KBM-7 (cell line): ENCODE measurements at places on chromosomes 3 and 15.
A peak's percentile ranks its signal among the peaks of the same experiment; 100 is the strongest.

GRCh38 chr3:147736226-147736625, 327.1 kb downstream of the ZIC1 start:
- DNase-seq, result no peak

GRCh38 chr3:147313513-147313912, 92.8 kb downstream of the ZIC4 start:
- DNase-seq, result no peak

GRCh38 chr3:57856675-57857074, 100.6 kb downstream of the SLMAP start:
- peak; percentile 16 for DNase-seq

GRCh38 chr15:32879980-32880379, 162.2 kb downstream of the GREM1 start:
- no peak for DNase-seq

DNA sequence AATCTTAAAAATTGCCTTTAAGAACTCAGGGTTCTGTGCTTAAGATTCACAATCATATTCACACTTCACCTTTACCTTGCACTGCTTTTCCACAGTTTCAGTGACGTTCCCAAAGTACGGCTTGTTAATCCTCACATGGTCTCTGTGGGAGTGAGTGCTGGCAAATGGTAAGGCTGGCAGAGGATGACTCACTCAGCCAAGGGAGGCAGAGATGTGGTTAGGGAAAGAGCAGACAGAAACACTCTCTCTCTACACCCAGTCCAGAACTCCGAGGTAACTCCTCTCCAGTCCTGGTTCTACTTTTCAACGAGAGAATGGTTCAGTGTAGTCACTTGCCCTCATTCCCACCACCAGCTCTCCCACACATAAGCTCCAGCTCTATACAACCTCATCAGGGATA, 33.1 kb downstream of the RASGRP1 start:
- no peak for DNase-seq

GRCh38 chr3:153399636-153400035, 237.6 kb downstream of the RAP2B start:
- no peak for DNase-seq

DNA sequence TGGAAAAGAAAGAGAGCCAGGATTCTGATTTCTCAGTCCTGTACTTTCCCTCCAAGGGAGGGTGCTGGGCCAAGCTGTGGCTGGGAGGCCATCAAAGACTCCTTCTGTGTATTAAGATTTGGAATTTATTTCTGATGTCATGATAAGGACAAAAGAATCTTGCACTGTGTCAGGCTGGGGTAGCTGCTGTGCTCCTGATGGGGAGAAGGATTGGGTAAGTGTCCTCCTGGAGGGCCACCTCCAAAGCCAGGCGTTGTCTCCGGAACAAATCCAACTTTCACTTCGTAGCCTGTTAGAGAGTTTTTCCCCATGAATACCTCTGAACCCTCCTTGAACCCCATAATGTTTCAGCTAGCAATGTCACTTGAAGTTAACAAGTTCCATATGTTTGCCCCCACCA, 29.9 kb downstream of the CLDN11 start:
- DNase-seq, result no peak

- peak; percentile 78 for DNase-seq
Measured at GRCh38 chr3:33658991-33659848, 58.8 kb downstream of the CLASP2 start.

- no peak for DNase-seq
Measured at GRCh38 chr3:45125550-45126026, 20.6 kb downstream of the CDCP1 start.

GRCh38 chr15:79410237-79410636, 21.9 kb upstream of the MINAR1 start:
- no peak for DNase-seq

DNA sequence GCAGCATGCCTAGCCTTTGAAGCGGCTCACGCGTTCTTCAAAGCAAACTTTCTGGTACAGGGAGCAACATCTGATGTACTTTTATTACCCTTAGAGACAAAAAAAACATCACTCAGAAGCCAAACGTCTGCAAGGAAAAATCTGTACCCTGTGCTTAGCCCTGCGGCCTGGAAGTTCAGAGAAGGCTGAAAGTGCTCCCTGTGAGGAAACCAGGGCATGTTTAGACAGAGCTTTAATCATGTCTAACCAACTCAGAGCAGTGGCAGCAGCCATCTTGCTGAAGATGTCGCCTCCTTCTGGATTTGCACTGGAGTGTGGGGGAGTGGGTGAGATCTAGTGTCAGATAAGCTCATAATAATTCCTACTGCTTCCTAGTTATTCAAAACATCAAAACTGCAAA, 170.4 kb downstream of the P3H2 start:
- DNase-seq, result no peak

DNA sequence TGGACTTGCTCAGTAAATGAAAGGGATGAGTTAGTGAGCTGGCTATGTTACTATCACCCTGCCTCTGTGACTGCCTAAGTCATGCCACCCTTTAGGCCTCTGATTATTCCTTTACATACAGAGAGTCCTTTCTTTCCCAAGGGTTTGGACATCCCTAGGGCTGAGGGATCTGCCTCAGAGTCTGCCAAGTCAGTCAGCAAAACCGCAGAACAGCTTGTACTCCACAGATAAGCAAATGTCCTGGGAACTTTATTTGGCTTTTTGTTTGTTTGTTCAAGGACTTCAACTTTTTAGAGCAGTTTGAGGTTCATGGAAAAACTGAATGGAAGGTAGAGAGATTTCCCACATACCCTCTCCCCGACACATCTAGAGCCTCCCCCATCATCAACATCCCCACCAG, 82.6 kb upstream of the TRIM42 start:
- no peak for DNase-seq

- no peak for DNase-seq
Measured at GRCh38 chr3:119809249-119810017, 27.5 kb downstream of the NR1I2 start.

- no peak for DNase-seq
Measured at GRCh38 chr3:7697548-7697947, 804.1 kb upstream of the LMCD1 start.

- DNase-seq, result peak; percentile 82
Measured at GRCh38 chr15:76196269-76197231, 114.7 kb downstream of the ETFA start.

- DNase-seq, result no peak
Measured at GRCh38 chr15:68633231-68634121, 54.7 kb downstream of the CORO2B start.

DNA sequence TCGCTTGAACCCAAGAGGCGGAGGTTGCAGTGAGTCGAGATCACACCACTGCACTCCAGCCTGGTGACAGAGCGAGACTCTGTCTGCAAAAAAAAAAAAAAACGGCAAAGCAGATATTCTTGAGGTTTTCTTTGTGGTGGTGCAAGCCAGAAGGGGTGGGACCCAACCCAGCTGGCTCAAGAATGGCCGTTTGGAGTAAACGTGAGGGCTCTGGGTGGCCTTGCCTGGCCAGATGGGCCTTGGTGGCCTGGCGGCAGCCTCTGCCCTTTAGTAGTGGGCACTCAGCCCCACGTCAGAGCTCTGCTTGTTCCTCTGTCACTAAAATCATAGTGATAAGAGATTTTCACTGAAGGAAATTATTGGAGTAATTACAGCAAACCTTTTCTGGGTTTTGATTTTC, 50.5 kb downstream of the ATP1B3 start:
- DNase-seq, result no peak

DNA sequence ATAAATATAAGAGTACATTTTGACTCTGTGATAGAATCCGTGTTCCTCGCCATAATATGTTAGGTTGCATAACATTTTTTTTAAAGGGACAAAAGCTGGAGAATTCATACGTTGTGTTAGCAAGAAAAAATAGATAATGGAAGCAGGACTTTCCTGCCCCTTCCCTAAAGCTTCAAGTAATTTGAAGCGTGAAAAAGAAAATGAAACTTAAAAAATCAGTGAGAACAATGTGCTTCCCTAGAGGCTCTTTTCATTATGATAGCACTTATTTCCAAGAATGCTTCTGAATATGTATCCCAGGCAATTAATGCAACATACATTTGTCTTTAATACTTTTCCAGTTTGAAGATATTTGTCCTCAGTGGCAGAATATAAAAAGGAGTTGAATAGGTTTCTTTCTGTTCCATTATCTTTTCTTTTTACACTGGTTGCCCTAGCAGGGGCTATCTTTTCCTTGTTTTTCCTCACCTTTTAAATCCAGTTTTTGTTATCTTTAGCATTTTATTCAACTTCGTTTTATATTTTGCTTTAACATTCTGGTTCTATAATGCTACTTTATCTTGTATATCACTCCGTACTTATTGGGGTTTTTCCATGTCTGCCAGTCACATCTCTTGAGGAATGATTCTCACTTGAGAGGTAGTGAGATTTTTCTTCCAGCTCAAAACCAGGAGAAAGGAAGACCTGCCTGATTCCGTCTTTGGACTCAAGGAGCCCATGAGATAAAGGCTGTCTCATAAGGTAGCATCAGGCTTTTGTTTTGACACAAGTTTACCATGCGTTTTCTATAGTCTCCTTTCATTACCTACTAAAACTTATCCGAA, 113.8 kb downstream of the MBNL1 start:
- DNase-seq, result no peak

- no peak for DNase-seq
Measured at GRCh38 chr15:100714034-100714748, 111.8 kb downstream of the ASB7 start.

GRCh38 chr3:181417748-181418147, 294.0 kb upstream of the SOX2 start:
- DNase-seq, result no peak

DNA sequence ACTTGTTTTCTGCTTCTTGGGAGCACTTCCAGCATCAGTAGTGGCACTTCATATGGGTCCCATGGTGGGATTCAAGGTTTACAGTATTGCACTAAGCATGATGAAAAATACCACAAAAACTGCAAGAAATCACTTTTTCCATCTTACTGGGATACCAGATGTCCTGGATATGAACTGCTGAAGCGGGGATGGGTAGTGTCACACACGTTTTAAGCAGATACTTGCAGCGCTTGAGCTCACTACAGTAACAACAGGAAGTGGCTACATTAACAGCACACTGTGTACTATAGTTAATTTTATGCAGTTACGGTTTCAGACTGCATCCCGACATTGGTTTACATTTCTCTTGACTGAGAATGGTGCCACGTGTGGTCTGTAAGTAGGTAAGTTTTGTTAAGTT, 3.5 kb upstream of the ISG20 start:
- DNase-seq, result peak; percentile 53

DNA sequence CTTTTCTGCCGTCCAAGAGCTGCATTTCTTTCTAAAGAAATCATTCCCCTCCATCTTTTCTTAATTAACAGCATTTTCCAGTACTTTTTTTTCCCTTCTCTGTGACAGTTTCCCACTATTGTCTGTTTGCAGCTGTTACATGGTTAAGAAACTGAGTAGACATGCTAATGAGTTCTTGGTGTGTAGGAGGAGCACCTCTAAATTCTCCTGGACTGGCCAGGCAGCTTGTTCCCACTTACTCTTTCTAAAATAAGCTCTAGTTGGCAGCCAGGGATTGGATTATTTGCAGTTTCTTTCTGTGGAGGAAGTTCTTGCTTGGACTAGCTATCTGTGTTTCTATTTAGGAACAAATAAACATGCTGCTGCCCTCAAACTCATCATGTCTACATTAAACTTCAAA, 235.1 kb upstream of the GAP43 start:
- no peak for DNase-seq

- no peak for DNase-seq
Measured at GRCh38 chr3:16182183-16182582, 7.7 kb downstream of the GALNT15 start.

GRCh38 chr15:58111718-58112104, 26.5 kb upstream of the AQP9 start:
- no peak for DNase-seq

- no peak for DNase-seq
Measured at GRCh38 chr3:18201315-18201714, 223.8 kb downstream of the SATB1 start.

GRCh38 chr3:193124861-193125260, 116.2 kb upstream of the PLAAT1 start:
- no peak for DNase-seq

DNA sequence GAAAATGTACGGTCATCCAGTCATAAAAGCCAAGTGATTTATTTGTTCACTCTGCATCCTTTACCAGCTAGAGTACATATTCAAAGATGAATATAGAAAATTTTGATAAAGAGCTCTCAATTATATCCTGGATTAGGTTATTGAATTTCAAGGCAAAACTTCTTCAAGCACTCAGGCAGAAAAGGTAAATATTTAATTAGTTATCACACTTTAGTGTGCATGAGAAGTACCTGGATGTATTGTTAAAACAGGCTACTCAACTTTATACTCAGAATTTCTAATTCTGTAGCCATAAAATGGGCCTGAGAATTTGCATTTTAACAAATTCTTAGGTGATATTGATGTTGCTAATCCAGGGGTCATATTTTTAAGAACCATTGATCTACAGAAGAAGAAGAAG, 45.3 kb downstream of the ILDR1 start:
- no peak for DNase-seq

GRCh38 chr3:141303481-141304223, 64.7 kb upstream of the ZBTB38 start:
- peak; percentile 93 for DNase-seq

- DNase-seq, result no peak
Measured at GRCh38 chr3:98331329-98331728, 22.3 kb upstream of the OR5K4 start.

- DNase-seq, result no peak
Measured at GRCh38 chr3:195017151-195017550, 253.8 kb downstream of the XXYLT1 start.

DNA sequence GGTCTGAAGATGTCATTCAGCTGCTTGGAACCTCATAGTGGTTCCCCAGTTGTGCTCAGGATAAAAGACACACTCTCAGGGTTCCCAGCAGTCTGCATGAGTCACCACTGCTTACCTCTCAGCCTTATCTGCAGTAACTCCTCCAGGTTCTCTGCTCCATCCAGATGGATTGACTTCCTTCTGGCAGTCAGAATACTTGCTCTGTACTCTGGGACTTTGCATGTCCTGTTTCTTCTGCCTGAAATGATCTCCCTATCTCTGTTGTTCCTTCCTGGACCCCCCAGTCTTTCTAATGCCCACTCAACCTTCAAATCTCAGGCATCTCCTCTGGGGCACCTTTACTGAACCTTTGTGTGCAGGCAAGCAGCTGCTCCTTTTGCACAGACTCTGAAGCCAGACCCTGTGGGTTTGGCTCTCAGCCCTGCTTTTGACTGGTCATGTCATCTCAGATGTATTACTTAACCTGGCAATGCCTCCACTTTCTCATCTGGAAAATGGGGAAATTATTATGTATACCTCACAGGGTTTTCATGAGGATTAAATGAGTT, 38.4 kb downstream of the ITPR1 start:
- peak; percentile 62 for DNase-seq

- no peak for DNase-seq
Measured at GRCh38 chr3:135145581-135145980, 350.5 kb downstream of the EPHB1 start.
